Activated CD8-positive, alpha-beta memory T cell treated with anti-CD3 and anti-CD28 coated beads for 48 hours (primary cell): ENCODE measurements at places on chromosomes 6 and 20.

DNA sequence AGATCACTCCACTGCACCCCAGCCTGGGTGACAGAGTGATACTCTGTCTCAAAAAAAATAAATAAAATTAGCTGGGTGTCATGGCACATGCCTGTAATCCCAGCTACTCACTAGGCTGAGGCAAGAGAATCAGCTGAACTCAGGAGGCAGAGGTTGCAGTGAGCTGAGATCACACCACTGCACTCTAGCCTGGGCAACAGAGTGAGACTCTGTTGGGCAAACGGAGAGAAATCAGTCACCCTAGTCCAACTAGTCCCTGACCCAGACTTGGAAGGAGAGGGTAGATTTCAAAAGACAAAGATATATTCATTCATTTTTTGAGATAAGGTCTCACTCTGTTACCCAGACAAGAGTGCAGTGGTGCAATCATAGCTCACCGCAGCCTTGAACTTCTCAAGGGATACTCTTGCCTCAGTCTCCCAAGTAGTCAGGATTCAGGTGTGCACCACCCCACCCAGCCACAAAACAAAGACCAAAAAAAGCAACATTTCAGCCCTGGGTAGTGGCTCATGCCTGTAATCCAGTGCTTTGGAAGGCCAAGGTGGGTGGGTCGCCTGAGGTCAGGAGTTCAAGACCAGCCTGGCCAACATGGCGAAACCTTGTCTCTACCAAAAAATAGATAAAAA lies 26.2 kb upstream of the NCOA3 start:
- no peak for DNase-seq

DNA sequence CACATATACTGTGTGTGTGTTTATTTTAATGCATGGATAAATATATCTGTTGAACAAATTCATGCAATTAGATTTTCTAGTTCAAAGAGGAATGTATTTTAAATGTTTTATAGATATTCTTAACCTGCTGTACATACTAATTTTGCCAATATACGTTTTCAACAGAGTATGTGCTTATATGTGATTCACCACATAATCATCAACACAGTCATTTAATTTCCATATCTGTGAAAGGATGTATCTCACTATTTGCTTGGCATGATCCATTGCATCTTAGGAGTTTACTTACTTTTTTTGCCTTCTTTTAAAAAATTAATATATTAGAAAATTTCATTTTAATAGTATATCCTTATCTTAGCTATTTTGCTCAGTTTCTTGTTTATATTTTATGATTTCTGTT lies 902.3 kb upstream of the CITED2 start:
- no peak for DNase-seq

DNA sequence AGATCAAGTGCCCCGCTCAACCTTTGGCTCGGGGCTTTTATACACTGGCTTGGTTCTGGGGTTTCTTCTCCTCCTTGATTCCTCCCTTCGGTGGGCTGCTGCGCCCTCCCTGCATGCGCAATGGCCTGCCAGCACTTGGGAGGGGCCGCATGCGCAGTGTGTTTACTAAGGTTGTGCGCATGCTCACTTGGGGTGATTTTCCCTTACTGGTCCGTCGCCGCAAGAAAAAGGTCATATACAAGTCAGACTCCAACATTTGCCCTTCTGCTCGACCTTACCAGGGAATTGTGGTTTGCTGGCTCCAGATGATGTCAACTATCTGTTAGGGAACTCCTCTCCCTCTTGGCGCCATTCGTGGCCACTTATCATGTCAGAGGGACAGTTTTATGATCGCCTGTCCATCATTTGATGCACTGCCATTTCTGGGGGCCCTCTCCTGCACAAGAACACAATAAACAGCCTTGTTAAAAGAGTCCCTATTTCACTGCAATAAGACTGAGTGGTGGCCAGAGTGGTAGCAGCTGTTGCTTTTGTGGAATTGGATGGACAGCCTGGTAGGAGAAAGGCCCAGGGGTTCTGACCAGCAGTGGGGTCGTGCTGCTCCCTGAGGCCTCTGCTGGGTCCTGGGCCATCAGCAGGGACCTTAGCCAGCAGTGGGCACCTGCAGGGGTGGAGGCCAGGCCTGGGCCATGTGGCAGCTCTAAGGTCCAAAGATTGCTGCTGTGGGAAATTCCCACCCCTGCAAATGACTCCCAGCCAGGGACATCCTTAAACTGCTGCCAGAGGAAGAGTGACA lies 2.8 kb upstream of the LBP start:
- no peak for DNase-seq

DNA sequence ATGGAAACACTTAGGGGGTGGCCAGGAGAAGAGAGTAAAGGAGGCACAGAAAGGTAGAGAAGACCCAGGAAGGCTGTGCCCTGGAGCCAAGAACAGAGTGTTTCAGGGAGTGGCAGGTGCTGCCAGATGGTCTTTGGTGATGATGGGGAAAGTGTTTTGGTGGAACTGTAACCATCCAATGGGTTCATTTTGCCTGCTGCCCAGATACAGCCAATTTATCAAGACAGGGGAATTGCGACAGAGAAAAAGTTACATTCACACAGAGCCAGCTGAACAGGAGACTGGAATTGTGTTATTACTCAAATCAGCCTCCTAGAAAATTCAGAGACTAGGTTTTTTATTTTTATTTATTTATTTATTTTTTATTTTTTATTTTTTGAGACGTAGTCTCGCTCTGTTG lies 5.2 kb downstream of the ZNF341 start:
- no peak for DNase-seq

GRCh38 chr6:142721215-142721920 lies 223.6 kb downstream of the HIVEP2 start:
- DNase-seq, result no peak

DNA sequence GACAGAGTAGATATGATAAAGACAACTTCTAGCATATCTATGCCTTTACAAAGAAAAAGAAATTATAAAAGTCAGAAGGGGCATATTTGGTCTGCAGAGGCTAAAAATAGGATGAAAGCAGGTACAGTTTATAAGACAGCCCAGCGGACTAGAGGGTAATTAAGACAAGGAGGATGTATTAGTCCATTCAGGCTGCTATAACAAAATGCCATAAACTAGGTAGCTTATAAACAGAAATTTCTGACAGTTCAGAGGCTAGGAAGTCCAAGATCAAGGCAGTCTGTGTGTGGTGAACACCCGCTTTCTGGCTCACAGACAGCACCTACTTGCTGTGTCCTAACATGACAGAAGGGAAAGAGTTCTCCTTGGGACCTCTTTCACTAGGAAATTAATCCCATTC lies 5.7 kb downstream of the HBS1L start:
- DNase-seq, result no peak

- no peak for DNase-seq
Measured at GRCh38 chr6:137547186-137547585, 53.0 kb upstream of the OLIG3 start.

- DNase-seq, result no peak
Measured at GRCh38 chr6:168418711-168419121, 22.3 kb upstream of the SMOC2 start.

- DNase-seq, result no peak
Measured at GRCh38 chr6:64590965-64591675, 955.5 kb downstream of the PHF3 start.

GRCh38 chr6:170122651-170123050 lies 168.2 kb downstream of the DLL1 start:
- no peak for DNase-seq

DNA sequence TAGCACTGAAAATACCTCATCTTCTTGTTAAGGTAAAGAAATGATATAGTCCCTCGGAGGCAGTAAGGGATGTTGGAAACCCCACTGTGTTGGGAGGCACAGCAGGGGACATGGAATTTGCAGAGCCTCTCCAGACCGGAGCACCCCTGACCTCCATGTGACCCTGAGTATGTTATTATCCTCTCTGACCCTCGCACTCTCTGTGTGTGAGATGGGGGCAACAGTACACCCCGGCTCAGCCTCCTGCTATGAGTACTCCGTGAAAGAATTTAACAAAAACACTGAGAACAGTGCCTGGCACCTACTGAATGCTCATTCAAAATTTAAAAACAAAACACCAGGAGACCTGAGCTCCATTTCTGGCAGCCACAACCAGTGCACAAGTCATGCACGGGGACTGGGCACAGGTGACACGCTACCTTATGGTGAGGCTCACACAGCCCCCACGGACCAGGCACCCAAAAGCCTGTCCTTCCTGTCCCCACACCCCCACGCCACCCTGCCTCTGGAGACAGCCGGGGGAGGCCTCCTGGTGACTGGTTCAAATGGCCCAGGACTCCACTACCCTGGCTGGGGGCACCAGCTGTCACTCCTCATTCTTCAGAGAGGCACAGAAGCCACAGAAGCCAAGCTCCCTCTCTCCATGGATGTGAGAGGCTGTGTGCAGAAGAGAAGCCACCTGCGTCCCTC lies 6.1 kb downstream of the NINL start:
- no peak for DNase-seq

DNA sequence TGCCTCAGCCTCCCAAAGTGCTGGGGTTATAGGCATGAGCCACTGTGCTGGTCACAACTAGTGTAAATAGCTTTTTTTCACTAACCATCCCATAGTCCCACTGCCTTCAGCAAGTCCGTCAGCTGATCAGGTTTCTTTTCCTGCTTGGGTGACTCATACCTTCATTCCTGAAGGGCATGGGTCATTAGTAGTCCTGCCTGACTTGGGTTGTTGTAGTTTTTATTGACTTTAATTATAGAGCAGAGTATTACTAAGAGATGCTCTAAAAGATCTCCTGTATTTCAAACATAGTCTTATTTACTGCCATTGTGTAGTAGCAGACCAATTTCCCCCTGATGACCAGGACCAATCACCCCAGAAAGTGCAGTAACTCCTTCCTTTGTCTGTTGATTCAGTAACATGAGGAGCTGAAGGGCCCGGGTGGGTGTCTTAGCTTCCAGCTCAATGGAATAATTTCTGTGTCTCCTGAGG lies 25.8 kb downstream of the HLA-C start:
- no peak for DNase-seq

GRCh38 chr20:31819083-31819784 lies at the start of gene MYLK2:
TSS of gene MYLK2 (plus strand) at chr20:31819356. CDS start at chr20:31819581, 225 bp downstream.
- no peak for DNase-seq

- no peak for DNase-seq
Measured at GRCh38 chr6:43331891-43332290, 23.3 kb upstream of the CRIP3 start.

DNA sequence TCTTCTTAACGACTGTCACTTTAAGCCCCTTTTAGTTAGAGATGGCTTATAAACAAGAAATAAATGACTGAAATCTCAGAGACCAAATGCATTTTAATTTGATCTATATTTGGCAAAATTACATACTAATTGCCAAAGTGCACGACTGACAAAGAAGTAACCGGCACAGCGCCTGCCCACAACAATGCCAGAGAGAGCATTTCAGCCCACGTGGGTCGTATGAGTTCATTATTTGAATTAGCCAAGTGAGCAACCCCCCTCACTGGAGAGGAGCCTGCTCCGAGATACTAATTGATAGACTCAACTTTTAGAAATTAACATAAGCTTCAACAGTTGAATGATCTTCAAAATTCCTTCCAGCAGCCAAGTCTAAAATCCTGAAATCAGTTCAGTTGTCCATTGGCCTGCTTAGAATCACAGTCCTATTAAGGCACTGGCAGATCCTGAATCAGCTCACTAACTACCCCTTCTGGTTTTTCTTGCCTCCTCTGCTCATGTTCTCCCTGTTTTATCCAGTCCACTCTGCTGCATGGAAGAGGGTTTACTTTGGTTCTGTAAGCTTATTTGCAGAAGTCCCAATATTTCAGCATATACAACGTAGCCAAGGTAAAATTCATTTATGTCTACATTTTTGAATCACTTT lies 519.1 kb upstream of the AGPAT4 start:
- no peak for DNase-seq

DNA sequence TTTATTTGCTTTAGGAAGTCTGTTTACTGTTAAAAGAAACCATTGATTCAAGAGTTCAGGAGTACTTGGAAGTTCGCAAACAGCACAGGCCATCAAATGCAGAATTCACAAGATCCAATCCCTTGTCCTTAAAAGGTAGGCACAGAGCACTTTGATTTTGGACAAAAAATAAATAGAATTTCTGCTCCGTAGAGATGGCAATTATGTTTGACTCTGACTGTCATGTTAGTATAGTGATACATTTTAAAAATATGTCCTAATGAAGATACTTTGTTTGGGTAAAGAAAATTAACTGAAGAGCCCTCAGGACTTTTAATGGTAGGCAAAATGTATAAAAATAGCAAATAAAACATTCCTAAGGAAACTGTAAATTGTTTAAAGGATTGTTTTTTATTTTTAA lies 113.1 kb downstream of the JAG1 start:
- no peak for DNase-seq

DNA sequence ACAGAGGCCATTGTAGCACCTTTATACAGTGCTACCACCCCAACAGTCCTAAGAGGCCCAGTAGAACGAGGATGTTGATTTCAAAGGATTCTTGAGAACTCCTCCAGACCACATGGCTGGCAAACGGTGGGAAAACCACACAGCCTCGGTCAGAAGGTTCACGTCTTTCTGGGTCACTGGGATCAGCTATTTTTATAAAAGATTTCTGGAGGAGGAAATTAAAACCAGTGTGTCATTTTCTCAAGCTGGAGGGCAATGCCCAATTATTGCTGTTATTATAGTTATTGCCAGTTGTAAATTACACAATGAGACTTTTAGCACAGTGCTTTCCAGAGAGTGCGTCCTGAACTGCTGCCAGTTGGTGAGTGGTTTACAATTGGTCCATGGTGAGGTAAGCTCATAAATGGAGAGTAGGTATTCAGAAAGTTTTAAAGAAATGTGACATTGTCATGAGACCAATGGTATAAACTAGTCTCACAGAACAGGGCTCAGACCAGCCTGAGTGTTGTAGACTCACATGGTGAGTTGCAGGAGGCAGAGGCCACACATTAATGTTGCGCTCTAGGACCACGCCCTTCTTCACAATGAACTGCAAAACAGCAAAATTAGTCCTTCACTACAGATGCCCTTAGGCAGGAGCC lies 8.4 kb upstream of the PPP1R14C start:
- DNase-seq, result no peak
